NCI-H187 (cell line): ENCODE measurements at places on chromosomes 1 and 21.

GRCh38 chr1:28456078-28456477 lies 49.8 kb upstream of the RCC1 start:
- no peak for DNase-seq

DNA sequence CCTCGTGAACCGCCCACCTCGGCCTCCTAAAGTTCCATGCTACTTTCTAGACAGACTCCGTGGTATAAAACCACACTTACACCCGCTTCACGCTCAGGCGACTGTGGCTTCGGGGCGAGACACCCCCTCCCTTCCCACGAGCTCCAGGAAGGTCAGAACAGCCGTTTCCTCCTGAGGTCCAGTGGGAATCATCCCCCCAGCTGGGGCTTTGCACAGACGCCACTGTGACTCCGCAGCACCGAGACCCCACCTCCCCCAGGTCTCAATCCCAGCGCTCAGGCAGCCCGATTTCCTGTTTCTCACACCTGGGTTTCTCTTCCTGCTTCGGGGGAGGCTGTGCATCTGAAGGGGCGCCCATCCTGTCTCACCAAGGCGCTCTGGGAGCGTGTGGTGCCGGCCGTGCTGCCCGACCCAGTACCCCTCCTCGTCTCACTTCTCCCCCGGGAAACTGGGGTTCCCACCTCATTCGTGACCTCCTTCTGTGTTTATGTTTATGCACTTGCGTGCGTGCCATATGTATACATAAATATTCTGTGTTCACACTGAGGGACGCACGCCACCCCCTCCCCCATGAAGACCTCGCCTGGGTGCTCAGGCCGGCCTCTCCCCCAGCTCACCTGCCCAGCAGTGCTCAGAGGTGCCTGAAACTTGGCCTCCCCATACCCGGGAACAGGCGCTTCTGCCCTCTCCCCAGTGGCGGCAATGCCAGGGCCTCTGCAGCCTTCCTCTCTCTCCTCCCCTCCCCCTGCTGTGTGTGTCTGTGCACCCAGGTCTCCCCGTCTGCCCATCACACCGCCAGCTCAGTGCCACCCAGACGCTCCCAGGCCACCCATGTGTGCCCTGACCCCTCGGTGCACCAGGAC lies 14.6 kb downstream of the SLC35E2B start:
- DNase-seq: no peak

DNA sequence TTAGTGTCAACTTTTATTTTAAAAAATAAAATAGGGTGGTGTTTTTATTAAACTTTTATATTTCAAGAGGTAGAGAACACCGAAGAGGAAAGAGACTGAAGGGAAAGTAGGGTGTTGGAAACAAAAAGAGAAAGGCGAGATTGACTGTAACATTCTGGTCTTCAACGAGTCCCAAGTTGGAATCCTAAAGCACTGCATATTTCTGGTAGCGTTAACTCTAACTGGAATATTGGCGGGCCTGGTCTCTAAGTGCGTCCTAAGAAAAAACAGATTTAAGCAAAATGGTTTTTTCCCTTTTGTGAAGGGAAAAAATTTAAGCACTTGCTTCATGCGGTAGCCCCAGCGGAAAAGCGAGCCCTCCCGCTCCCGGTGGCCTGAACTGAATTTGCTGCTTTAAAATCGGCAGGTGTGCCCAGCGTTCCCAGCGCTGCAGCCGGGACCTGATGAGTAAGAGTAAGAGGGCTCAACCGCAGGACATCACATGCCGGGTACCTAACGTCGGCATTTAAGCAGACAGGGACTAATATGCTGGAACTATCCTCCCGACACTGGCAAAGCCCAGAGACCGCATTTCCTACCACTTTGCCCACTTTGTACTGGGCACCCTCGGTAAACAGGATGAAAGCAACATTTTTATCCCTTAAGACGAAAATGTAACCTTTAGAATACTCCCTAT lies 30.5 kb upstream of the NFIA start:
- no peak for DNase-seq

- DNase-seq: no peak
These were observed 25.1 kb downstream of the COL6A2 start for GRCh38 chr21:46122758-46123683.

DNA sequence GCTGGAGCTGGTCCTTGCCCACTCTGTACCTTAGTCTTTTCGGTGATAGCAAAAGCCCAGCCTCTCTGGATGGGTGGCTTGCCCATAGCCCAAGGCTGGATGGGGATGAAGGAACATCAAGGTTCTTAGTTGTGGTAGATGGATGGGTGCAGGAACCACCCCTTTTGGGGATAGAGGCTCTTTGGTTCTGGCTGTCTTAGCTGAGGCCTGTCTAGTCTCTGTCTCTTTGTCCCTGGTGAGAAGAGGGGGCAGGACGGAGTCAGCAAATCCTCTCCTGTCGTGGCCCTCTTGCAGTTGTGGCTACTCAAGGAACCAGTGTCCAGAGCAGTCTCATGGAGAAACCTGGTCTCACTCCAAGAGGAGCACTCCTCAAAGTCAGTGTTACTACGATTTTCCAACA lies 8.5 kb downstream of the VANGL2 start:
- DNase-seq: no peak

- DNase-seq: no peak
These were observed 205.9 kb upstream of the DPYD start for GRCh38 chr1:98126740-98127139.

GRCh38 chr1:155871390-155871789 lies 12.0 kb downstream of the SYT11 start:
- DNase-seq: no peak

DNA sequence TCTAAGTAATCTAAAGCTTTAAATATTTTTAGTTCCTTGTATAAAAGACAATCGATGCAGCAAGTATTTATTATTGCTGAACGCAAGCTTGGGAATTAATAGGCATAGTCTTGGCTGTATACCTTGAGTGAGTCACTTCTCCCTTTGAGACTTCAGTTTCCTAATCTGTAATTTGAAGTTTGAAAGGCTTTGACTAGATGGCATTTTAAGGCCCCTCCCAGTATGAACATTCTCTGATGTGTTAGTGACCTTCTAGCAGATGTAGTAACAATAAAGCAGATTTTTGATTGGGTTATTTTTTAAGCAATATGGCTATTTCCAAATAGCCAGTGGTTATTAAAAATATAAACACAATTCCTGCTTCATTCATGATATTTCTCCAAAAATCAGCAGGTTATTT lies 58.2 kb downstream of the DUSP10 start:
- no peak for DNase-seq

- no peak for DNase-seq
These were observed 27.2 kb upstream of the EPS8L3 start for GRCh38 chr1:109790735-109791494.

DNA sequence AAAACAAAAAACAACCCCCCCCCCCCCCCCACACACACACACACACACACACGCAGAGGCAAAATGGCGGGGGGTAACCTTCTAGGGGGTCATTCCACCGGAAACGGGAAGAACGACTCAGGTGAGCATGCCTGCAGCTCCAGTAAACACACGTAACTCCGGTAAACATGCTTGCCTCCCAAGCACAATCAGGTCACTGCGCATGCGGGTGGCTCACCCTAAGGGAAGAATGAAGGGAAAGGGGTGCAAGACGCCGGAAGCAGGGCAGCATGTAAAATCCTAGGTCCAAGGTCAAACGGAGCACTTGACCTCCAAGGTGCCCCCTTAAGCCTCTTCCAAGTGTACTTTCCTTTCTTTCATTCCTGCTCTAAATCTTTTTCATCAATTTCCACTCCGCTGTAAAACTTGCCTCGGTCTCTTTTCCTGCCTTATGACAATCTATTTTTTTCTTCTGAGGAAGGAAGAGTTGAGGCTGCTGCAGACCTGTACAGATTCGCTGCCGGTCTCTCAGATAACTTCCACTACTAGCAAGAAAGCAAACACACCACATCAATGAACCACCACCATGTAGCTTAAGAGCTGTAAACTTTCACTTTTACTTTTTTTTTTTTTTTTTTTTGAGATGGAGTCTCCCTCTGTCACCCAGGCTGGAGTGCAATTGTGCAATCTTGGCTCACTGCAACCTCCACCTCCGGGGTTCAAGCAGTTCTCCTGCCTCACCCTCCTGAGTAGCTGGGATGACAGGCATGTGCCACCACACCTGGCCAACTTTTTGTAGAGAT lies 21.0 kb upstream of the CBR3 start:
- DNase-seq: peak; percentile 23

GRCh38 chr1:192436441-192437078 lies 119.8 kb downstream of the RGS21 start:
- DNase-seq: no peak

DNA sequence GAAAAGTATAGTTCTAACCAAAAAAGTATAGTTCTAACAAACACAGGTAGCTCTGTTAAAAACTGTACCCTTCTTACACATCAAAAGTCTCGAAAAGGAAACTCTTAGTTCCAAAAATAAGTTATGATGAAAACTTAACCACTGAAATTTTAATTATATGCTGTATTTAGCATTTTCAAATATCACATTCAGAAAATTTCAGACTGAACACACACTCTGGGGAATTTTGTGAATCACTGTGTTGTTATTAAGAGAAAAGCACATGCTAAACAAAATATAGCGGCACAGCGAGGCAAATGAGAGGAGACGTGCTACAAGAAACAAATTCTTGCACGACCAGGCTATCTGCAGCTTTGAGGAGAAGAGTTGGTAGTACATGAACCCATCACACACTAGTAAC lies 30.4 kb downstream of the VAV3 start:
- no peak for DNase-seq

GRCh38 chr1:116316373-116316772 lies 56.7 kb upstream of the ATP1A1 start:
- DNase-seq: no peak

- DNase-seq: no peak
These were observed 18.6 kb upstream of the HSPG2 start for GRCh38 chr1:21955501-21956281.

GRCh38 chr1:109637446-109637845 lies 17.8 kb downstream of the AMPD2 start:
- DNase-seq: no peak

DNA sequence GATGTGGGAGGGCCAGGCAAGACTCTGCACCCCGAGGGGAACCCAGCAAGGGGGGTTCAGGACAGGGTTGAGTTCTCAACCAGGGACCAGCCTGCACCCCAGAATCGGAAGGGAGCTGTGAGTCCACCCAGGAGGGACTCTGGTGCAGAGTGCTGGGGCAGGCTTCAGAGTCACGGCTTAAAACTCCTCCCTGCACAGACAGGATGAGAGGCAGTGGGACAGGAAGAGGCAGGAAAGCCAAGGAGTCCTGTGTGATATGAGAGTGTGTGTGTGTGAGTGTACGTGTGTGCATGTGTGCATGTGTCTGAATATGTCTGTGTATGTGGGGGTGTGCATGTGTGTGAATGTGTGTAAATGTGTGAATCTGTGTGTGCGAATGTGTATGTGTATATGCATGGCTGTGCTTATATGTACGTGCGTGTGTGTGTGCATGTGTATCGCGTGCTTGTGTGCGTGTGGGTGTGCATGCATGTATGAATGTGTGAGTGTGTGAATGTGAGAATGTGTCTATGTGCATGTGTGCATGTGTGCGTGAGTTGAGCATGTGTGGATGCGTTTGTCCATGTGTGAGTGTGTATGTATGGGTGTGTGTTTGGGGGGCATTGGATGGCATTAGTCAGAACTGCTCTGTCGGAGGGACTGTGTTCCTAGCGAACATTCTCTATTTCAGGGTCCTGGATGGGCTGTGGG lies 52.2 kb downstream of the UMODL1 start:
- no peak for DNase-seq

DNA sequence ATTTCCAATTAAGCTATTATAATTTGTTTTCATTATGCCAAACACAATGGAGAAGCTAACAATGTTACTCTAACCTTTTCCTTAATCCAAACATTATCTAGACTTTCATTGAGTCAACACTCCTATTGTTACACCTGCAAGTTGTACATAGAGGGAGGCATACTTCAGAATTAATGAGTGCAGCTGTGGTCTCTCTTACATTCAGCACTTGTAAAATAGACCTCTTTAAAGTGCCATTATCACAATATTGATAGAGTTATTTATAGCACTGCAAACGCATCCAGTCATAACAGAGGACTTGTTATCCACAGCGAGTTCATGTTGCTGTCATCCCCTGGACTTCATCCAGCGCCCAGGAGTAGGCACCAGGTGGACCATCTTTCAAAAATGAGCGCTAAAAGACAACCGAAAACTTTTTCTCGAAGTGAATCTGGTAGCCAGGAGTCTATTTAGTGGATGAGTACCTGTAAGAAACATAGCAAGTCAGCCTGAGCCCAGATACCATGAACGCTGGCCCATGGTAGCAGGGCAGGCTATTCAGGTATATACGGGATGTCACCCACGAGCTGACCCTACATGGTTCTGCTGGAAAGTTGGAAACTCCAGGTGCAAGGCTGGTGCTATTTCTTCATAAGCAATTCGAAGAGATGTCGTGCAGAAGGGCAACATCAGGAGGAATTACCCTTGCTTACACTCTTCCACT lies 70.6 kb upstream of the NFIA start:
- peak; percentile 49 for DNase-seq

GRCh38 chr1:226901421-226901820 lies 31.0 kb downstream of the PSEN2 start:
- DNase-seq: no peak

DNA sequence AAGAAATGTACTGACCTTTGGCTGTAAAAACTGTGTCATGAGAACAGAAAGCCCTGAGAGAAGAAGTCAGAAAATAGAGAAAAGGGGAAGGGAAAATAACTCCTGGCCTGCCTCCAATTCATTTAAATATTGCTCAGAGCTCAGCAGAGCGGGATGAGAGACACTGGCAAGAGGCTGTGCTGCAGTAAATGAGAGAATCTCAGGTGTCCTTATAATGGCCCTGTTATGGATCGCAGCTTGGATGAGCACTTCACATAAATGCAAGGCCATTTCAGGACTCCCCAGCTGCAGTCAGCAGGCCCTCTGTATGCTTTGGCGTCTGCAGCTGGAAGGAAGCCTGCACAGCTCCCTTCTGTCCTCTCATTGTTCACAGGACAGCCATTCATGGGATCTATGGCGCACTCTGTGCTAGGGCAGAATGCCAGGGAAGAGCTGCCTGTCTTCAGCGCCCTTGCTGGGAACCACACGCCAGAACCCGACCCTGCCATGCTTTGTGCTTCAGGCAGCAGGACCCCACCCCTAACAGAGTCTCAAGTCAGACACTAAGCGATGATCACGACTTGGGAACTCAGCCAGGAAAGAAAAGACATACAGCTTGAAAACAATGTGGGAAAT lies 20.7 kb upstream of the ABCB10 start:
- DNase-seq: peak; percentile 56
